ENCODE measurements at places on chromosomes 7 and 10. TPM values are rescaled to one million over a fixed set of nuclear protein-coding genes. Genes with fewer than 3 reads are reported as not detected.

PRTFDC1 gene
- total RNA-seq = 49.8 TPM

DNA sequence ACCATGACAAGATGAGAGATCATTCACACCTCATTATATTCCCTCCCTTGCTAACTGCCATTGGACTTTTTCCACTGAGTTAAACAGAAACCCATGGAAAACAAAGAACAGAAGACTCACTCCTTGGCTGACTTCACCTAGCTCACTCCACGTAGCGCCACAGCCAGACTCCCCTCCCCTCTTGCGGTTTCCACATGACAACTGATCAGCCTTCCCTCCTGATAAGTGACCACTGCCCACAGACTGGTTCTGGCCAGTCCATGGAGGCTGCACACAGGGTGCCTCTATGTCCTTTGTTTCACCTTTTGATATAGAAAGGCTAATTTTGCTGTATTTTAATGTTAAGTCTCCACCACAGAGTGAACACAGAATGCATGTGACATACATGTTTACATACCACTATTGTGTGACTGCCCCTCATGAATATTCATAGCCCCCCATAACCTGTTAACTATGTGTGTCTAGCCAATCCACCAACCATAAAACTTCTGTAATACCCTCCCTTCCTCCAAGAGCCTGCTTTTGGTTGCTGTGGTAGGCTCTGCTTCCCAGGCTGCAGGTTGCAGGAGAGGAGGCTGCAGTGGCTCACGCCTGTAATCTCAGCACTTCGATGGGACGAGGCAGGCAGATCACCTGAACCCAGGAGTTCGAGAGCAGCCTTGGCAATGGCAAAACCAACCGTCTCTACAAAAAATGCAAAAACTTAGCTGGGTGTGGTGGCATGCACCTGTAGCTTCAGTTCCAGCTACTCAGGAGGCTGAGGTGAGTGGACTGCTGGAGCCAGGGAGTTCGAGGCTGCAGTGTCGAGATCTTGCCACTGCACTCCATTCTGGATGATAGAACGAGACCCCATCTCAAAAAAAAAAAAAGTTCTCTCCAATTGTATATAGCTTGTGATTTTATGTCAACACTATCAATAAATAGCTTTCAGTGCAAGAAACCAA is 10.0 kb upstream of the IFIT5 start:
- no peak for DNase-seq

GRCh38 chr7:37208528-37208927 is 240.1 kb downstream of the ELMO1 start:
- DNase-seq = peak; percentile 34

DNA sequence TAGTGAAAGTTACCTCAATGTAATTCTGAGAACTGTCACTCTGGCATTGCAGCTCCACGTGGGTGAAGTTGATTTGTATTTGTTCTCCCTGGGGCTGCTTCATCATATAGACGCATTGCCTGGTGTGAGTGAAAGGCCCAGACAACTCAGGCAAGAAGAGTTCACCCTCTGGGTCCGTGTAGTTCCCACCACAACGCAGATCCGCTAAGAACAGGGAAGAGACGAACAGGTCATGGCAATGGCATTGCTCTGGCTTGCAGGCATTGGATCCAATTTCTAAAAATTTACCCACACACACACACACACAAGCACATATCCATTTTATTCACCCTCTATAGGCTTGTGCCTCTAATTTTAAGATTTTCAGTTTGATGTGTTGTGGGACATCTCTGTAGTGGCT is 45.4 kb downstream of the CUBN start:
- no peak for DNase-seq

GRCh38 chr7:81925530-81925929 is 155.7 kb upstream of the HGF start:
- no peak for DNase-seq

GRCh38 chr10:90779548-90779947 is 78.3 kb downstream of the HTR7 start:
- peak; percentile 26 for DNase-seq

SIRT1 gene
- total RNA-seq = 42.6 TPM

GRCh38 chr7:139035586-139036353 is at the start of gene ZC3HAV1L:
Gene ZC3HAV1L (minus strand): TSS chr7:139036042. CDS start chr7:139036017, 25 bp downstream.
- peak; percentile 86 for DNase-seq

- DNase-seq = no peak
Measured at GRCh38 chr10:83725567-83725966, 413.7 kb upstream of the GHITM start.

GRCh38 chr10:114911801-114912469 is 26.1 kb upstream of the TRUB1 start:
- DNase-seq = no peak

SHTN1 gene
- total RNA-seq = 40.6 TPM

- DNase-seq = no peak
Measured at GRCh38 chr10:30674796-30675195, 45.2 kb upstream of the LYZL2 start.

DNA sequence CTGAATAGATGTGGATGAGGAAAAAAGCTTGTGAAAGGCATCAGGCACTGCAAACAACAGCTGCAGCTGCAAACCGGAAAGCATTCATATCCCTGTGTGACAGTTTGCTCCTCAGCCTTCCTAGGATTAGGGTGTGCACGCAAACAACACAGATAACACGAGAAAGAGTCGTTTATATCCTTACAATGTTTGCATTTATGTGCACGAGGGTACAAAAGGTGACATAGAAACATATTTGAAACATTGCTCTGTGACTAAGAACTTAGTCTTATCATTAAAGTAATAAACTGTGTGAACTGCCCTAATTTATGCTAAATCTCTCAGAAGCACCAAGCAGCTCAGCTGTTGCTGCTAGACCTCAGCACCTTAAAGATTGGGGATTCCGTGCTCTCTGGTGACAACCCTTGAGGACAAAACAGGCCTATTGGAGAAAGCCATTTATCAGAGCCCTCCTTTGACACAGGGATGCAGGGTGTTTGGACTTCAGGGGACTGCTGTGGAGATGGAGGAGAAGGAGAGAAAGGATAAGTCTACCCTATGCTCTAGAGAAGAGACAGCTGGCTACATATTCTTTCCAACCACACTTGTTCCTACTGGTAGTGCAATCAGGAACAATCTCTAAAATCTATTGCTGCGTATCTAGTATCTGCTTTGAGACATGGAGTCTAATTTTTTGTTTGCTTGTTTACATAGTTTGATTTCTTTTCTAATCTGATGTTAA is 176.2 kb downstream of the GNAT3 start:
- DNase-seq = no peak

DNA sequence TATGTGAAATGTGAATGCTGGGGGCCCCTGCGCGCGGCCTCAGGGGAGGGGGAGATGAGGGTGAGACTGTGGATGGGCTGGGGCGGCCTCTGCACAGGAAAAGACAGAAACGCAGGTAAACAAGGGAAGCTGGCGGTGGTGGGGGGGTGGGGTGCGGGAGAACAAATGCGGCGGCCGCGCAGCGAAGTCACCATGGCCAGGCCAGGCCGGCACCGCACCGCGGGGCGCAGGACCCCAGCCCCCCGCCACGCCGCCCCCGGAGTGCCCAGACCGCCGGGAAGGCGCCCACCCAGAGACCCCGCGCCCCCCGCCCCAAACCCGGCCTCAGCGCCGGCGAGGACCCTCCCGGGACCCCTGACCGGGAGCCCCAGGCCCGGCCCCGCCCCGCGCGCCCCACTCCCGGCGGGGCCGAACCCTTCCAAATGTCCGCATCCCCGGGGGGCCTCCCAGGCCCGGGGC is 14.5 kb upstream of the DNAAF5 start:
- no peak for DNase-seq

SPDYE2 gene
- total RNA-seq = not detected

ZNF853 gene
- 3.4 TPM for total RNA-seq

- no peak for DNase-seq
Measured at GRCh38 chr7:121501566-121501965, 105.5 kb upstream of the FAM3C start.

DNA sequence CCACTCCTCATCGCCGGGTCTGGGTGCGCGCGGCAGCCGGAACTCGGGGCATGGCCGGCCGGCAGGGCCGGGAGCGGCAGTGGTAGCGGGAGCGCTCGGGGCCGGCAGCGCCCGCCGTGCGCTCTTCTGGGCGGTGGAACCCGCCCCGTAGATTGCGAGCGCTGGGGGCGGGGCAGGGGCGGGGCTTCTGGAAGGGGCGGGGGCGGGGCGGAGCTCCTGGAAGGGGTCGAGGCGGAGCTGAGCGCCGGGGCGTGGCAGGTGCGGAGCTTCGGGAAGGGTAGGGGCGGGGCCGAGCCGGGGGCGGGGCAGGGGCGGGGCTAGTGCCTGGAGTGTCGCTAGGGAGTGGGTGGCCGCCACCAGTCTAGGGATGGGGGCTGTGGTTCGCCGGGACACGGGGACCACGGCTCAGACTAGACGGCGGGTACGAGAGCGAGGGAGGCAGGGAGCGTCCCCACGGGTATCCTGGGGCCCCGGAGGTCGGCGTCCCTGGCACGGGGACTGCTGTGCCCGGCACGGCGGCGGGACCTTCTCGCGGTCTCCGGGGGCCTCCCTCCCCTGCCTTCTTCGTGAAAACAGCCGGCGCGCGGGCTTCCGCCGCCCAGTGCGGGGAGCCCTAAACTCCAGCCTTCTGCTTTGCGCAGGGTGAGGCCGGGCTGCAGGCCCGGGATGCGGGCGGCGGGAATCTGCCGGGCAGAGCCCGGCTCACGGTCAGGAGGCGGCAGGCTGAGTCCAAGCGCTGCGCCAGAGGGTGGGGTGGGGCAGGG is at the start of gene STK32C:
STK32C (minus strand) TSS at position 128 of the 764 bp plus-strand sequence; CDS start at position 11, 117 bp downstream.
- peak; percentile 91 for DNase-seq

- DNase-seq = no peak
Measured at GRCh38 chr10:116216676-116217075, 56.3 kb downstream of the GFRA1 start.

EGFR gene
- total RNA-seq = 0.59 TPM

NACAD gene
- total RNA-seq = 1.1 TPM

DNA sequence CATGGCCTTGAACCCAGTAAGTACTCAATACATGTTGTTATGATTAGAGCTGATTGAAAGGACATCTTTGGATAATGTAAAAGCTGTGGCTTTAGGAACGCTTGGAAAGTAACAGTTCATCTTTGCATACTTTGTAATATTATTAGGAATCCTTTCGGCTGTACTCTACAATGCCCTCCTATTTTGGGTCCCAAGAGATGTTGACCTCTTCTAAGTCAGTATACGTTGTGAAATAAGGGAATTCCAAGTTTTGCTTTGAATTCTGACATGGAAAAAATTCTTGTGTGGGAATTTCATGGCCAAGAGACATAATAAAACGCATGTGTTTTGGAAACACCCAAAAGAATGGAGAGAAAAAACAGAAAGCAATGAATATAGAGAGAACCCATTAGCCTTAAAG is 7.7 kb downstream of the AGR3 start:
- no peak for DNase-seq

GRCh38 chr7:24959735-24960485 is 20.1 kb downstream of the OSBPL3 start:
- DNase-seq = no peak

DNA sequence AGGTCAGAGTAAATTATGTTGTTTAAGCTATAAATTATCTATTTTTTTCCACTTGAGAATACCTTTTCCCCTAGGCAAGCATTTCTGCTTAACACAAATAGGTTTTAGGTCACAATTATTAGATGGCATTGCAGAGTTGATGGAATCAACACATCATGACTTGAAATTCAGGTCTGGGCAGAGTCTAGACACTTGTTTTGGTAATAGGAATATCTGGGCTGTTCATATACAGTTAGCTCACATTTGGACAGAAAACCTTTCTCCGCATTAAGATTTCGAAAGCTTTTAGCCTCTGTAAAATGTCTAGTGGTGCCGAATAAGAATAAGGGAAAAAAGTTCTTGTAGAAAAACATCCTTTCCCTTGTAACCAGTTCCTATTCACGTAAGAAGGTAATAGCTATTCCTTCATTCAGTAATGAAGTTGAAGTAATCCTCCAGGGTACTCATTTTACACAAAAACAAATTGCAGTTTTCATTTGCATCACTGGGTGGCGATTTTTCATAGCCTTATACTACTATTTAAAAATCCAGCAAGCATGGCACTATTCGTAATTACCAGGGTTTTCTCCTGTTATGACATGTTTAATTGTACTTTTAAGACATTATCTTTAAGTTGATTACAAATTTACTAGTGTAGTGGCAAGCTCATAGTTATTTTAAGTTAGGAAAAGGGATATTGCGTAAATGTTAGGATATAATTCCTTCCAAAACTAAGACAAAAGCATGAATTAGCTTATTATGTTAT is 37.0 kb downstream of the RPA3 start:
- peak; percentile 81 for DNase-seq

DNA sequence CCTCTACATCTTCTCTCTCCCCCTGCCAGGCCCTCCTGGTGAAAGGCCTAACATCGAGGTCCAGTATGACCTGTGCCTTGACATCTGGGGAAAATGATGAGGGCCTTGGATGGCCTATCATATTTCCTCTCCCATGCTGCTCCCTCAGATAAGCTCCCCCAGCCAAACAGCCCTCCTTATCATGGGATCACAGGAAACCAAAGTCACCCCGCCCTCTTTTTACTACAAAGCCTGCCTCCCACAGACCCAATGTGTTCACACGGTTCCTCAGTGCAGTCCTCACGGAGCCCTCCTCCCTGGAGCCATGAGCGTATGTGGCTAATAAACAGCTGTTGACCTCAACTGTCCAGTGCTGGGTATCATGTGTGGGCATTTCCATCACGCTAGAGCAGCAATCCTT is 32.0 kb downstream of the C10orf90 start:
- no peak for DNase-seq

AGR2 gene
- total RNA-seq = not detected

- DNase-seq = no peak
Measured at GRCh38 chr10:19772972-19773371, 43.3 kb upstream of the PLXDC2 start.

GRCh38 chr10:89153971-89154370 is 53.1 kb downstream of the CH25H start:
- DNase-seq = no peak

DNA sequence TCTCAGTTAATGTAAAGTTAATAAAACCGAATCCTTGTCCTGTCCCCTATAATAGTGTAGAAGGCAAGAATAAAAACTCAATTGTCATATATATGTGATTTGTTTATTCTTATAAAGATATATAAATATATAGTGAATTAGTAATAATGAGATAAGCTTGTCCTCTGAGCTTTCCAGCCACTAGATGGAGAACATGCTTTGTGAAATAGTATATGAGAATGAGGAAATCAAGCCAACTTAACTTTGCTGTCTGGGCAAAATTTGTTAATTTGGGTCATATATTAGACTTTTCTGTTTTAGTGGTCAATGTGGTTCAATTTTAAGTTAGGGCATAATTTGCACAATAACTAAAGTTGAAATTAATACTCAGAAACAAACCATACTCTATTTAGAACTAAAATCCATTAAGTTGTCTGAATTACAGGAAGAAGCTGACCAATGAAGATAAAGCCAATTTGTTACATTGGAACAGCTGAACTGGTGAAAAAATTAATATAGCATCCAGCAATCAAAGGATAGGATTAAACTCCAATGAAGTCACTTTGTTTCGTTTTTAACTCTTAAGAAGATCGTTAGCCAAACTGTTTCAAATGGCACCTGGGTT is 595.0 kb downstream of the ARL4A start:
- DNase-seq = peak; percentile 49

GRCh38 chr10:126713594-126713993 is 43.1 kb upstream of the C10orf90 start:
- DNase-seq = no peak

- no peak for DNase-seq
Measured at GRCh38 chr7:73970801-73971229, 57.2 kb upstream of the ELN start.
